ENCODE measurements at places on chromosomes 4 and X. TPM values are rescaled to one million over a fixed set of nuclear protein-coding genes. Genes with fewer than 3 reads are reported as not detected.

DNA sequence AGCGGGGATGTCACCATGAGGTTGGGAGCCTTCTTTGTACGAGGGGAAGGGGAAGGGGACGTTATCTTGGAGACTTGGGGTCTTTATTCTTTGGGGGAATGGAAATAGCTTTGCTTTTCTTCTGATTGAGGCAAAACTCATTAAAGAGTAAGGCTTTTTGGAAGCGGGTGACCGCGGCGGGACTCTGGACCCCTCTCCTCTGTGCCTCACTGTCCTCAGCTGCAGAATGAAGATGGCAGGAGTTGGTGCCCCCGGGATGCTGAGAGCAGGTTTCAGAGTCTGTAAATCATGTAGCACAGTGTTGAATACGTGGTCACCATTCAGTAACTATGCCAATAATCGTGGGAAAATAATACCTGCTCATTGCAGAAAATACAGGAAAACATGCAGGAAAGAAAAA lies 32.1 kb downstream of the HTT-AS start:
- DNase-seq: no peak

GRCh38 chrX:131739823-131740222 lies 195.9 kb downstream of the OR13H1 start:
- no peak for DNase-seq

GRCh38 chrX:11423362-11423818 lies 130.2 kb downstream of the AMELX start:
- DNase-seq: no peak

GRCh38 chr4:129208481-129208880 lies 112.5 kb downstream of the C4orf33 start:
- no peak for DNase-seq

GRCh38 chr4:153494562-153494961 lies 28.4 kb downstream of the TMEM131L start:
- DNase-seq: no peak

- DNase-seq: no peak
Observed at GRCh38 chrX:45196701-45197100, 4.0 kb downstream of the DIPK2B start.

DNA sequence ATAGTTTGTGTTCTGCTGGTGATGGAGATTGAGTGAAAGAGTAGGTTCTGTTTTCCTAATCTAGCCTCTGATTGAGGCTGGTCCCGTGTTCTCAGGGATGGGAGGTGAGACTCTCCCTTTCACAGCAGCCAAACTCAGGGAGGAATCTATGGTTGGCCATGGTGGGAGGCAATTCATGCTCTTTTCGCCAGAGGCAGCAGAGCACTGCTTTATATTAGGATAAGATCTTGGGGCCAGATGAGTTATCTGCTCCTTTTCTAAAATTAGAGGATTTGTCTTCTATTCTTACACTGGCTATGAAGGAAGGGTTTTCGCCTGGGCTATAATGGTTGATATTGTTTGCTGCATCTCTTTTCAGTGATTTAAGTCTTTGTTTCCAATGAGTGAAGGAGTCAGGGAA lies 63.9 kb upstream of the NLGN4X start:
- no peak for DNase-seq

GRCh38 chr4:138938366-138938690 lies 77.3 kb upstream of the NOCT start:
- DNase-seq: no peak

DNA sequence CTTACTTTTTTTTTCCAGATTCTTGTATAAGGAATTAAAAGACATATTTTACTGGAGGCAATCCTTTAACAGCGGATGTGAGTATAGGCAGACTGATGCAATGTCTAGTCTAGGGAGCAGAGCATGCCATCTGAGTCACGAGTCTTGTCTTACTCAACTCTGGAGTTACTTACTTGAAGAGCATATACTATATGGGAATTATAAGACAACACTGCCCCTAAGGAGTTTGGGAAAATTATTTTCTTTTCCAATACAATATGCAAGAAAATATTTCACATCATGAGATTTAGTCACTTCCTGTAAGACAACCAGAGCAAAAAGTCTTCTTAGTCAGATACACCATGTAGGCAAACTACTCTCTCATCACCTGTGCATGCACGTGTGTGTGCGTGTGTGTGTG lies 537.3 kb upstream of the FTHL17 start:
- DNase-seq: no peak

- no peak for DNase-seq
Observed at GRCh38 chrX:13279279-13280018, 40.4 kb downstream of the ATXN3L start.

- no peak for DNase-seq
Observed at GRCh38 chr4:78186597-78187543, 129.7 kb downstream of the FRAS1 start.

DNA sequence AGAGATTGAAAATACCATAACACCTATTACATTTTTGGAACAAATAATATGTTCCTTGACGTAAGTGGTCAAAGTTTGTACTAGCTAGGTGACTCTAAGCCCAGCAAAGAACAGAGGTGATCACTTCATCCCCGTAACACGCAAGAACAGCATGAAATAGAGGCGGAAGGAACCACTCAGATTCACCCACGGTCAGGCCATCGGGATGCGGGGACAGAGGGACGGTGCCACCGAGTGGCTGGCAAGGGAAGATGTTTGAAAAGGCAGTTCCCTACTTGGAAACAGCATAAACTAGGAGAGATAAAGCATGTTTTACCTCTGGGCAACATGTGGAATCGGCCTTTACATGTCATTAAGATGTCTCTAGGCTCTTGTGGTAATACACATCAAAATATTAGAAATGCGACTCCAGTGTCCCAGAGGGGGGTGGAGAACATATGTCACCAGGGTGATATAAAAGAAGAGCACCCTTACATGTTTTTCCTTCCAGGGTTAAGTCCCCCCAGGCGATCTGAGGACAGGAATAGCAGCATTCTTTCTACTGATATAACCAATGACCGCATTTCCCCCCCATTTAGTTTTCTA lies 84.0 kb downstream of the PHKA2 start:
- DNase-seq: no peak

- no peak for DNase-seq
Observed at GRCh38 chrX:10350981-10351380, 194.2 kb downstream of the CLCN4 start.

DNA sequence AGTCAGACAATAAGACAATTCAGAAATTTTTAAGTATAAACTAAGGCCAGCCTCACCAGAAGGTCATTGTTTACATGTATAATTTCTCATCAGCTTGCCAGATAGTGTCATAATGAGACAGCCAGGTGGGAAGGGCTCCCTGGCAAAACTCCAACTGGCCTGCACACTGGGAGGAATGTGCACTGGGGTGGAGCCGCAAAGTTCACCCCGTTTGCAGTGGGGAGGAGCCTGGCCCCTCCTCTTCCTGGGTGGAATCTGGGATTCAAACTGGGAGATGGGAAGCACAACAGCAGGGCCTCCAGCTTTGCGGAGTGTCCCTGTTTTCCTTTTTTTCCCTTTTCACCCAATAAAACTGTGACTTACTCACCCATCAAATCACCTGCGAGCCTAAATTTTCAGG lies 329.9 kb downstream of the SMARCA1 start:
- DNase-seq: no peak

- no peak for DNase-seq
Observed at GRCh38 chr4:91764085-91764484, 539.7 kb upstream of the GRID2 start.

DNA sequence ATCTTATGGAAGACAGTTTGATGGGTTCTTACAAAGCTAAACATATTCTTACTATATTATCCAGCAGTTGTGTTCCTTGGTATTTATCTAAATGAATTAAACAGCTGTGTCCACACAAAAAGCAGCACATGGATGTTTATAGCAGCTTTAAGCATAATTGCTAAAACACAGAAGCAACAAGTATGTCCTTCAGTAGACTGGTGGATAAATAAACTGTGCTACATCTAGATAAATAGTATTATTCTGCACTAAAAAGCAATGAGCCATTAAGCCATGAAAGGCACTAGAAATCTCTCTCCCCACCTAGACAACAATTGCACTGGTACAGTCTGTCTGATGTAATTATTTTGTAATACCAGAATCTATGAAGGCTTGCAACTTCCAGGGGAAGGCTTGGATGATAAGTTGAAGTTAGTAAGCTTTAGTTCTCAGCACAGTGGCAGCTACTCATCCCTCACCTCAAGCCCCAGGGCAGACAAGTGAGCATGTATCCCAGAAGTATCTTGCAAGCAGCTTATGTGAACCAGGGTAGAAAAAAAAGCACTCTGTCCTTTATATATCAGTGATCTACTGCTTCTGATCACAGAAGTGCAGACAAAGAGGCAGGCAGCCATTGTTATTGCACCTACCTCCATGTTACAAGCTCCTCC lies 36.9 kb downstream of the WDR17 start:
- no peak for DNase-seq

DNA sequence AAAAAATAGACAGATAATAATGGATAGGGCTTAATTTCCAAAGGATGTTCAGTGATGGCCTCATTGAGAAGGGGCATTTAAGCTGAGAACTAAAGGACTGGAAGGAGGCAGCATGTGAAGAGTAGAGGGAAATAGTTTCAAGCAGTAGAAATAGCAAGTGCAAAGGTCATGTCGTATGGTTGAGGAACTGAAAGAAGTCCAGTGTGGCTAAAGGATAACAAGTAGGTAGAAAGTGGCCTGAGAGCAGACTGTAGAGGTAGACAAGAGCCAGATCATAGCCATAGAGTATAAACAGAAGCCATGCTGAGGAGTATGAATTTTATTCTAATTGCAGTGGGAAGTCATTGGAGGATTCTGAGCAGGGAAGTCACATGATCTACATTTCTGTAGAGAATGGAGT lies 72.3 kb downstream of the GRIA3 start:
- DNase-seq: no peak

GRCh38 chrX:150856101-150856500 lies 42.4 kb downstream of the CD99L2 start:
- DNase-seq: no peak

GRCh38 chr4:2040391-2041238 lies 18.5 kb upstream of the NAT8L start:
- DNase-seq: peak; percentile 62

- DNase-seq: no peak
Observed at GRCh38 chrX:81336455-81337152, 134.7 kb downstream of the SH3BGRL start.

- no peak for DNase-seq
Observed at GRCh38 chrX:72376124-72376523, 70.4 kb upstream of the CITED1 start.

- no peak for DNase-seq
Observed at GRCh38 chrX:46727441-46727840, 31.5 kb downstream of the SLC9A7 start.

DNA sequence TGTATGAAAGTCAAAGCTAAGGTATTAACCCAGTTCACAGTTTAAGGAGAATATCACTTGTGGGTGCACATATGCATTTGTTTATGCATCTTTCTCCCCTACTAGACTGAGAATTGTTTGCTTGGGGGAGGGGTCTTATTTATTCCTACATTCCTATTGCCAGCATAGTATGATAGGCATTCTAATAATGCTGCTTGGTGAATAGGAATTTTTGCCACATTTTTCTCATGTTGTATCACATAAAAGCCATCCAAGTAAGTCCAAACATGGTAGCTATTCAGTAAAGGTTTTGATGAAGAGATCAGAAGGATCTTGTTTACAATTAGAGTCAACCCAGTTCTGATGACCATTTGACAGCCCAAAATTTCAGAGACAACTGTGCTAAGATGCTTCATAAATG lies 48.6 kb downstream of the ASB9 start:
- no peak for DNase-seq

GRCh38 chr4:118059397-118059796 lies 25.1 kb downstream of the NDST3 start:
- DNase-seq: no peak

GRCh38 chr4:930028-930551 lies 2.0 kb downstream of the GAK start:
- DNase-seq: peak; percentile 68

- no peak for DNase-seq
Observed at GRCh38 chrX:15350329-15350996, 15.1 kb upstream of the PIGA start.

- DNase-seq: no peak
Observed at GRCh38 chrX:47146121-47146935, 1.3 kb downstream of the RBM10 start.

DNA sequence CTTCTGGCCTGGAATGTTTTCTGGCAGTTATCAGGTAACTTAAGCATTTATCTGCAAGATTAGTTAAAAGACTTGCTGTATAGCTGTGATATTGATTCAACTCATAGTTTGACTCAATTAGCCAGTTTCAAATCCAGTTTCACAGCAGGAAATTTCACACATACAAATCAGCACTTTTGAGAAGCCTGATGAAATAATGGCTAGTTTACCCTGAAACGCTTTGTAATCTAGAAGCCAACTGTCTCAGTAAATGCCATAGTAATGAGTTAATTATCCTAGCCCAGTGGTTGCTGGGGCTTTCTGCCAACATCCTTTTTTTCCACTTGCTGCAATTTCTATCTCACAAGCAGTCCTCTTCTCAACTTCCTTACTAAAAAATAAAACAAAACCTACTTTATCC lies 53.1 kb downstream of the ARHGEF38 start:
- DNase-seq: no peak

DNA sequence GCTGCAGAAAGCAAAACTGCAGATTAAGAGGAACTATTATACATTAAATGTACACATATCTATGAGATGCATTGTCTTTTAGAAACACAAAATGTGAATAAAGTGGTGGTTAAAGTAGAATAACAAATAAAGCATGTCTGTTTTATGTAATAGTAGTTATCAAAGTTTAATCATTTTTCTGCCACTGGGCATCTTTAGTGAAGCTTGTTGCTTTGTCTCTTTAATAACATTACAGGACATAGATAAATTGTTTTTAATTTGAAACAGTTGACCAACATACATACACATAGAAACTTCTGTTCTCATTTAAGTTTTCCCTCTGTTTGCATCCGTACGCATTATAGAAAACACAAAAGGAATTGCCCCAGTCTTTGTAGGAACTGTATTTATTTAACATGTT lies 1700.0 kb upstream of the ADGRL3 start:
- DNase-seq: no peak

DNA sequence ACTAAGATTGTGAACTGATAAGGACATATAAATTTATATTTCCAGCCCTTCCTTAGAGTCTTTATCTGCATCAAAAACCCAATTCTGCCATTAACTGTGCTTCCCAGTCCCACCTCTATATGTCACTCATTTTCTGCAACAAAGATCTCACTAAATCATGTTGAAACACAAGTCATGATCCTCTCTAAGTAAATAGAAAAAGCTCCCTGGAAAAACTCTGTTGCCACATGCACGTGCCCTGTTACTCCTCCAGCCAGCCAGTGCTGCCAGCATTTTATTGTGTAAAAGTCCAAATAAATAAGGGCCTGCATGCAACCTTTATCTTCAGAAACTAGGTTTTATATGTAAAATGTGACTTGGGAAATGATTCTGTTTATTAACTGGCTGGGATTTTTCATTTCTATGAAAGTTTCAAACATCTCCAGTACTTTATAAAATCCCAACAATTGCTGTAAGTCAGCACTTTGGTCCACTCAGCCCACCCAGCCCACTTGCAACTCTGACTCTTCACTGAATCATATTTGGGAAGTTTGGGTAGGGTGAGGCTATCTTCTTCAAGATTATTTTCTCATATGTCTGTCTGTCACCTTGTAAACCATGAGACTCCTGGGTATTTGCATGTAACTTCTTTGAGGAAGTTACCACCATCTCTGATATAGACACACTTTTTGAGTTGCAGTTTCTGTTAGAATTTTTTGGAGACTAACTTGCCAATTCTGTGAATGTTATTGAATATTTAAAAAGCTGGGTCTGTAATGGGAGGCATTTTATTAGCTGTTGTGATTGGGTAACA lies 40.0 kb upstream of the SMARCA5 start:
- DNase-seq: no peak

NWD2 gene
- total RNA-seq: not detected

SOX3 gene
- not detected for total RNA-seq

VEGFC gene
- not detected for total RNA-seq

MAOA gene
- 1.8 TPM for total RNA-seq

MTCP1 gene
- total RNA-seq: 9.8 TPM

HNRNPDL gene
- total RNA-seq: 490 TPM

ZDHHC15 gene
- total RNA-seq: 0.28 TPM
